ENCODE measurements at places on chromosomes 5 and 9.

DNA sequence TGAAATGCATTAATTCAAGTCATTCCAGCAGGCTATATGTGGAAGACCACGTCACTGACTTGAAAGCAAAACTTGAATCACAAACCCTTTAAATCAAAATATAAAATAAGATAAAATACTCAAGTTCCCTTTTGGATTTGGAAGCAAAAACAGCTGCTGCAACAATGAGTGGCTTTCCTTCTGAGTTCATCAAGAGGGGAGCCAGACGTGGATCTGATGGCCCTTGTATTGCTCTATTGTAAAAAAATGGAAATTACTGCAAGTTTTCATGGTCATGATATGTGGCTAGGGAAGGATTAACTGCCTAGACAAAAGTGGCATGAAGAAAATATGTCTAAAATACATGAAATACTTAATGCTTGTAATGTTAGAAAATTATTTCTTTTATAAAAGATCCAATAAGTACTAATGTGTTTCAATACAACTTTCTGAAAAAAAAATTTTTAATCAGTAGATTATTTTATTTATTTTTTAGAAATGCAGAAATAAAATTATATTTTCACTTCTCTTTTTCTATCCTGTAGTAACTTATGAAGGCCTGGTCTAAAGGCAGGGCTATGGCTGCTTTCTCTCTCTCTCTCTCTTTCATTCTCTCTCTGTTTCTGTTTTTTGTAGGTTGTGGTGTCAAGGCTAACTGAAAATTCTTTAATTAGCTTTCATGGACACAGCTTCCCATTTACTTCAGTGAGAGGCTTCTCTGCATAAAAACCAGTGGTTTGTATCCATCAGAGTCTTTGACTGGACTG, 24.0 kb downstream of the LIX1 start:
- no peak for DNase-seq

- no peak for DNase-seq
Measured at GRCh38 chr9:76269789-76270188, 124.4 kb downstream of the RFK start.

- DNase-seq, result no peak
Measured at GRCh38 chr5:130286971-130287370, 382.7 kb downstream of the CHSY3 start.

- DNase-seq, result no peak
Measured at GRCh38 chr9:76020652-76021051, 130.2 kb downstream of the PCSK5 start.

GRCh38 chr5:13865312-13865711, 79.2 kb downstream of the DNAH5 start:
- DNase-seq, result no peak

DNA sequence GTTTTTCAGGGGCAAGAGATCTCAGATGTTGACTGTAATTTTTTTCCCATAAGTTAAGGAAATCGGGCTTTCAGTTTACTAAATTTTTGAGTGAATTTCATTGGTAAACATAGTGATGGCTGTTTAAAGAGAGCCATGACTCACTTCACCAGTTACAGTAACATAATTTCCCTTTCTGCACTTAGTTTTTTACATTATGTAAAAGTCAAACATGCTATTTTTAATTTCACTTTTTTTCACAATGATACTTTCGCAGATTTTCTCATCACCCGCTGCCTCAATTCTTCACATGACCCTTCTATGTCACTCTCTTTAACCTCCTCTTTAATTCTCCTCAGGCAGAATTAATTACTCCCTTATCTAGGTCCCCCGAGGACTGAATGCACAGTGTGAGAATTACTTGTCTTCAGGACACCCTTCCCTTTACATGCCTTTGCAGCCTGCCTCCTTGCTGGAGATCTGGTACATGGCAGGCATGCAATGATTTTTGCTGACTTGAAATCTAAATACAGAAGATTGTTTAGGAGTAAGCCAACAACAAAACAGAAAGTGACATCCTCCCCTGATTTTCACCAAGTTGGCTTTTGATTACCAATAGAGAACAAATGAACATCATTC, 217.5 kb upstream of the S1PR3 start:
- DNase-seq, result no peak

- DNase-seq, result no peak
Measured at GRCh38 chr5:126863402-126863801, 86.5 kb downstream of the LMNB1 start.

- DNase-seq, result no peak
Measured at GRCh38 chr9:122656378-122656777, 1.0 kb downstream of the OR1B1 start.

DNA sequence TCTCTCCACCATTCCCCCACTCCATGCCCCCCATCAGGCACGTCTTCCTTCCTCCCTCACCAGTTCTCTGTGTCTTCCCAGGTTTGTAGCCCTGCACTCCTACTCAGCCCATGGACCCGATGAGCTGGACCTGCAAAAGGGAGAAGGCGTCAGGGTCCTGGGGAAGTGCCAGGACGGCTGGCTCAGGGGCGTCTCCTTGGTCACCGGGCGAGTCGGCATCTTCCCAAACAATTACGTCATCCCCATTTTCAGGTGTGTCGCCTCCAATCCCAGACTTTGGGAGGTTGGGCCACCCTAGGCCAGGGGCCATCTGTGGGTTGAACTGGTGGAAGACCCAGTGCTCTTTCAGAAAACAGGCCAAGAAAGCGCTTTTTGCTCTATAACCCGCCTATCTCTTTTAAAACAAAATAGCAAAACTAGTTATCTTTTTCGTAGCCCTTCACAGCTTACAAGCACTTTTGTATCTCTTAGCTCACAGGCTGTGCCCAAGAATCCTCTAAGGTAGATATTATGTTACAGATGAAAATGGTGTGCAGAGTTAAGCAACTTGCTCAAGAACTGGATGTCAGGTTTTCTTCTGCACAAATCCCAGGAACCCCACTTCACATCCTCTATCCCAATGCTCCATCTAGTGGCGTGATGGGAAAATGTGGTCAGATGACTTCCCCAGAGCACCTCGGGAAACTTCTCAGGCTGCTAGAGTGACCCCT, 56.2 kb downstream of the PLAC8L1 start:
- DNase-seq, result no peak

- DNase-seq, result no peak
Measured at GRCh38 chr9:91898451-91899218, 51.4 kb downstream of the ROR2 start.

- no peak for DNase-seq
Measured at GRCh38 chr5:140588311-140589070, 23.9 kb downstream of the SLC35A4 start.

DNA sequence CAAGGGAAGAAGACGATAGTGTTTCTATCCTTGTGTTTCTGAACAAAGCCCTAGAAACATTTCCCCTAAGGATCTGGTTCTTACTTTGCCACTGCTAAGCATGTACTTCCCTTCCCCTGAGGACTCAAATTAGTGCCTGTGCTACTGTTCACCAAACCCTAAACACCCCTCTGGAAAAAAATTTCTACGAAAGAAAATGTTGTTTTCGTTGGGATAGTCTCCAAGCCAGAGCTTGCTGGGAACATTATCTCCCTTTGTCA, 294.6 kb downstream of the BNC2 start:
- DNase-seq, result no peak

DNA sequence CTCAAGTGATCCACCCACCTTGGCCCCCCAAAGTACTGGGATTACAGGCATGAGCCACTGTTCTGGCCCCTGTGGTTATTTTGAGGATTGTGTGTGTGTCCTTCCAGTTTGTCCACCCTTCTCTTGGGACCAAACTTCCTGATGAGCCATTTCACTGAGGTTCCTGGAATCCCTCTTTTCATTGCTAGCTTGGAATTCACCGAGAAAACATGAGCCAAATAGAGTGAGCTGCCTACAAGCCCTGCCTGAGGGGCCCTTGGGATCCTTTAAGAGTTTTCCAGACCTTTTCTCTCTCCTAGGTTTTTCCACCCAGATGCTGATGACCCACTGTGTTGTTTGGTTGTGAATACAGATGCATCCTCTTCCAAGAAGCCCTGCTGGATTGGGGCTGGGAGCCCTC, 13.2 kb upstream of the KIF12 start:
- no peak for DNase-seq

Measured in left ventricle myocardium inferior (tissue), 1 donor.